ENCODE measurements at places on chromosomes 11 and 22.
A peak's percentile ranks its signal among the peaks of the same experiment; 100 is the strongest.

DNA sequence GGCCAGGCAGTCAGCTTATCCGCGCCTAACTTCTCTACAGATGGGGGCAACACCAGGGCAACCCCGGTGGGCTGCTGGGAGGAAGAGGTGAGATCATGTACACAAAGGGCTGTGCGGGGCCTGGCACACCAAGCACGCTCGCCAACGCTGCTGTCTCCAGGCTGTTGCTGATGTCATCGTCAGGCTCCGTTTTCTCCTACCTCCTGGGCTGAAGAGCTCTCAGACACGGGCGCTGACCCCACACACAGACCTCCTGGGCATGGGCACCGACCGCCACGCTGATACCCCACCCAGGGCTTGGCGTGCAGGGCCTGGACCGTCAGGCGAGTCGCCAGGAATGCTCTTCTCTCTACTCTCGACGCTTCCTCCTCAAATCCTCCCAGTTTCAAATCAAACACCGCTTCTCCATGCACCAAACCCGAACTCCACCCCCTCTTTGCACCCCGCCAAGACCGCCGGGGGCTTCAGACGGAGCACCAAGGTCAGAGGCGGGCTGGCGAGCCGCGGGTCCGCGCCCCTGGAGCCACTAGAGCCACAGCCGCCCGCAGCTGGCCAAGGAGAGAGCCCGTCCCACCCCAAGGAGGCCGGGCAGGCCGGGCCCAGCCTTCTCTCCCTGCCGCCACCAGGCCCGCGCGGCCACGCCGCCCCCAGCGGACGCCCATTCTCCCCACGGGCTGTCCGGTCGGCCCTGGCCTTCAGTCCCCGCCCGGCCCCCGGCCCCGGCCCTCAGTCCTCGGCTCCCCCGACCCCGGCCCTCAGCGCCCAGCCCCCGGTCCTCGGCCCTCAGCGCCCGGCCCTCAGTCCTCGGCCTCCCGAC lies 772 bp downstream of the SBF1 start:
- peak; percentile 49 for DNase-seq
- peak overlapping the region; percentile 85 for H3K4me3 ChIP-seq
- H3K4me1 ChIP-seq, result peaks cover 59% of the 10 kb centered on the region
- H3K27ac ChIP-seq, result peak overlapping the region; percentile 86
- no peaks in the 10 kb centered on the region for H3K36me3 ChIP-seq
- H3K27me3 ChIP-seq, result no peaks in the 10 kb centered on the region

- H3K36me3 ChIP-seq, result no peaks in the 10 kb centered on the region
- no peak overlapping the region for H3K27ac ChIP-seq
- peaks cover 3% of the 10 kb centered on the region for H3K27me3 ChIP-seq
- no peak overlapping the region for H3K4me3 ChIP-seq
- DNase-seq, result no peak
- H3K4me1 ChIP-seq, result no peaks in the 10 kb centered on the region
These were observed 90.5 kb upstream of the XKR3 start for GRCh38 chr22:16915701-16916100.

DNA sequence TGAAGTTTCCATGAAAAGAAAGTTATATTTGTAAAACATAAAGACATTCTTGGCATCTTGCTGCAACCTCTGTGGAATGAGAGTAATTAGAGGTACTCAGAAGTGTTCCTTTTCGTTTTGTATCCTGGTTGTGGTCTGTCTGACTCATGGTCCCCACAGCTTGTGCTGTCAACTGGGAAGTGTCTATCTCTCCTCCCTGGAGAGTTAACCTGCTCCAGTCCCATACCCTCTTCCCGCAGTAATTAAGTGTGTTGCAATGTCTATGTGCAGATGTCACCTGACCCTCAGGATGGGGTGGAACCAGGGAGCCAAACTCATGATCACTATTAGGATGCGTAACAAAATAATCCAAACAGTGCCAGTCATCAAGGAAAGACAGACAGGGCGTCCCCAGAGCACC lies 23.0 kb upstream of the ZDHHC13 start:
- H3K4me3 ChIP-seq, result no peak overlapping the region
- no peaks in the 10 kb centered on the region for H3K4me1 ChIP-seq
- no peak for DNase-seq
- H3K36me3 ChIP-seq, result no peaks in the 10 kb centered on the region
- H3K27ac ChIP-seq, result no peak overlapping the region
- H3K27me3 ChIP-seq, result peaks cover 6% of the 10 kb centered on the region

GRCh38 chr11:107770551-107770951 lies 58.7 kb upstream of the SLN start:
- no peak for DNase-seq
- H3K4me1 ChIP-seq, result no peaks in the 10 kb centered on the region
- no peak overlapping the region for H3K27ac ChIP-seq
- peaks cover 5% of the 10 kb centered on the region for H3K27me3 ChIP-seq

GRCh38 chr11:59193587-59194130 lies 19.1 kb downstream of the MPEG1 start:
- no peaks in the 10 kb centered on the region for H3K4me1 ChIP-seq
- H3K27ac ChIP-seq, result no peak overlapping the region
- H3K36me3 ChIP-seq, result no peaks in the 10 kb centered on the region
- H3K4me3 ChIP-seq, result no peak overlapping the region
- no peak for DNase-seq
- H3K27me3 ChIP-seq, result no peaks in the 10 kb centered on the region

DNA sequence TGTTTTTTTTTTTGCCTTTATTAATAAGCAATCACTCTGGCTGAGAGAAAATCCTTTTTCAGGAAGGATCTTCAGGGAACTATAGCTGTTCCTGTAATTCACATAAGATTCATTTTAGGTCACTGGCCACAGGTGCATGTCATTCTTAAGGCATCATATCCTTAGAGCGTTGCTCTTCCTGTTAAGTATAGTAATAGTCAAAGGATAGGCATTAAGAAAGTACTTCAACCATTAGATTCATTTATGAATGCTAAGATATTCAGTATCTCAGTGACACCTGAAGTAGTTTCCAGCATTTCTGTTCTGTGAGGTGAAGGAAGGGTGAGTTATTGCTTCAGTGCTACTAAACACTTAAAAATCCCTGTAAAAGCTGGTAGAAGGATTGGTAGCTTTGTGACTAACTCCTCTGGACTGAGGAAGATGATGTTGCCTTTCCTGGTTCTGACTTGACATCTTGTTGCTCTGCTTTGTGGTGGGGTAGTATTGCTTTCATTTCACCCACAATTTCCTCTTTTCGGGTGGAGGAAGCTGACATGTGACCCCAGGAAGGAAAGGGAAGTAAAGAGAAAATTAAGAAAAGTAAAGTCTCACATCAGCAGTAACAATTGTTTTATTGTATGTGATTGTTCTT lies 34.7 kb downstream of the RNF169 start:
- DNase-seq, result peak; percentile 48
- H3K27ac ChIP-seq, result peak overlapping the region; percentile 71
- peak overlapping the region; percentile 69 for H3K4me3 ChIP-seq
- H3K4me1 ChIP-seq, result peaks cover 49% of the 10 kb centered on the region
- H3K27me3 ChIP-seq, result no peaks in the 10 kb centered on the region

DNA sequence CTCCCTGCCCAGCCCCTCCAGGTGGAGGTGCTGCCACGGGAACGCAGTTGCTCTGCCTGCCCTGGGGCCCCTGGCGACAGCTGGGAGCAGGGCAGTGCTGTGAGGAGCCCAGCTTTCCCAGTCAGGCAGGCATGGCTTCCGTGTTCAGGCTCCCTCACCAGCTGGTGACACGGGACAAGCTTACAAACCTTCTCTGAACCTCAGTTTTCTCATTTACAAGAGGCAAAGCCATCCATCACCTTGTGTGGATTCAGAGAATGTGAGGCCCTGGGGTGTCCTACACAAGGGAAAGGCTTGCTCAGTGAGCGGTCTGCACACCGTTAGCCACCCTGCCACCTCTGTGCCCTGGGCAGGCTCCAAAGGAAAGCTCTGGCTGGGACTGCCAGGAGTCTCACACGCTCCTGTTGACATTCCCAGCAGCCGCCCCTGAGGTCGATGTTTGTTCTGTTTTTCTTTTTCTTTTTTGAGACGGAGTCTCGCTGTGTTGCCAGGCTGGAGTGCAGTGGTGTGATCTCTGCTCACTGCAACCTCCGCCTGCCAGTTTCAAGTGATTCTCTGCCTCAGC lies 23.5 kb downstream of the SUN2 start:
- H3K27ac ChIP-seq, result no peak overlapping the region
- no peak overlapping the region for H3K4me3 ChIP-seq
- peaks cover 71% of the 10 kb centered on the region for H3K36me3 ChIP-seq
- no peaks in the 10 kb centered on the region for H3K27me3 ChIP-seq
- no peak for DNase-seq

- H3K4me1 ChIP-seq, result no peaks in the 10 kb centered on the region
- H3K27me3 ChIP-seq, result no peaks in the 10 kb centered on the region
- H3K4me3 ChIP-seq, result no peak overlapping the region
- no peak for DNase-seq
- H3K36me3 ChIP-seq, result no peaks in the 10 kb centered on the region
These were observed 23.4 kb upstream of the ARHGAP20 start for GRCh38 chr11:110735455-110736170.

- H3K27me3 ChIP-seq, result no peaks in the 10 kb centered on the region
- no peak overlapping the region for H3K4me3 ChIP-seq
- no peaks in the 10 kb centered on the region for H3K4me1 ChIP-seq
- no peak overlapping the region for H3K27ac ChIP-seq
These were observed 79.5 kb downstream of the ST3GAL4 start for GRCh38 chr11:126434950-126435335.

- no peaks in the 10 kb centered on the region for H3K4me1 ChIP-seq
- H3K27ac ChIP-seq, result no peak overlapping the region
- no peak overlapping the region for H3K4me3 ChIP-seq
- no peaks in the 10 kb centered on the region for H3K36me3 ChIP-seq
- DNase-seq, result no peak
These were observed 1.7 kb upstream of the KRTAP5-7 start for GRCh38 chr11:71525188-71525937.

- H3K4me1 ChIP-seq, result no peaks in the 10 kb centered on the region
- no peaks in the 10 kb centered on the region for H3K36me3 ChIP-seq
- no peak overlapping the region for H3K4me3 ChIP-seq
- no peak for DNase-seq
These were observed 166.2 kb downstream of the PGR start for GRCh38 chr11:100963375-100963774.

GRCh38 chr22:27518531-27519340 lies 282.8 kb downstream of the MN1 start:
- no peaks in the 10 kb centered on the region for H3K36me3 ChIP-seq
- H3K27ac ChIP-seq, result no peak overlapping the region
- H3K4me1 ChIP-seq, result no peaks in the 10 kb centered on the region
- H3K4me3 ChIP-seq, result no peak overlapping the region

DNA sequence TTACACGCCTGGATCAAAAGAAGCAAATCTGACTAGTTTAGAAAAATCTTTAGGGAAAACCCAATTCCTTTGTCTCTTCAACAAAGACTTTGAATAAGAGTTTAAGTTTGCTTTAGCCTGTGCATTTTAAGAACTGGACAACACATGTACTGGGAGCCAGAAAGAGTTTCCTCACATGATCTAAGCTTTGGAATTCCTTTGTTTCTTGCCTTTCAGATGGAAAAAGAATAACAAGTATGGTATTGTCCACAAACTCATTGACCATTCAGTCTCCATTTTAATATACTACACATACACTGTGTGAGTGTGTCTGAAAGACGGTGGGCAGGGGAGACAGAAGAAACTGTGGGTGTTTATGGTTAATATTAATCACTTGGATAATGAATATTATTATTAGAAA lies 205.6 kb downstream of the MAML2 start:
- no peaks in the 10 kb centered on the region for H3K36me3 ChIP-seq
- H3K4me3 ChIP-seq, result no peak overlapping the region

DNA sequence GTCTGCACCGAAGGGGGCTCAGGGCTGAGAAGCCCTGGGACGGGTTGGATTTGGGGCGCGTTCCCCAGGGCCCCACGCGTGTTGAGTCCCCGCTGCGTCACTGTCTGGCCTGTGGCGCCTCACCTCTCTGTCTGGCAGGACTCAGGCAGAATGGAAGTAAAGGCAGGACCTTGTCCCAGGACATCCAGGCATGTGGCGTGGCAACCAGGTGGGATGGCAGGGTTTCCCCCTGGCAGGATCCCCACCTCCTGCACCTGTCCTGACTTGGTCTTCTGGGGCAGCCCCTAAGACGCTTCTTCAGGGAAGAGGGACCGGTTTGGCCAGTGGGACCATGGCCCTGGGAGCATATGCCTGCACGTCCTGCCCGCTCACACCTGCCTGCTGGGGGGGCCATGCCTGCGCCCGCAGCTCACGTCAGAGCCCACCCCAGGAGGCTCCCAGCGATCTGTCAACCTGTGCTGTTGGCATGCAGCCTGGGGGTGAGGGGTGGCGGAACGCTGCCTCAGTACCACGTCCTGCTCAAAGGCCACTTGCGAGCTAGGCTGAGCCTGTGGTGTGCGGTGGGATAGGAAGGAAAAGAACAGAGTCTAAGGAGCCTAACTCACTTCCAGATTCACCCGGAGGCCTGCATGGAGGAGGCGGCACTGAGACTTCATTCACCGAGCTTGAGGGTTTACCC lies 72.7 kb downstream of the KCNQ1 start:
- H3K27me3 ChIP-seq, result no peaks in the 10 kb centered on the region
- no peak overlapping the region for H3K27ac ChIP-seq
- no peaks in the 10 kb centered on the region for H3K36me3 ChIP-seq
- DNase-seq, result no peak
- no peaks in the 10 kb centered on the region for H3K4me1 ChIP-seq

DNA sequence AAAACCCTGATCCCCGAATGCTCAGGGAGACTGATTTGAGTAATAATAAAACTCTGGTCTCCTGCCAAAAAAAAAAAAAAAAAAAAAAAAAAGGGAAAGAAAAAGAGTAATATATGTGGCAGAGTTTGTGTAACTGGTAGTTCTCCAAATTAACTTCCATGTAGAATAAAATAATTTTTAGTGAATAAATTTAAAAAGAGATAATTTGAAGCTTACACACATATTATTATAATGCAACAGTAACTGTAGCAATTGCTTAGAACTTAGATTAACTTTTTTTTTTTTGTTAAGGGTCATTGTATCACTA lies 11.0 kb upstream of the MRPL17 start:
- H3K4me3 ChIP-seq, result no peak overlapping the region
- peaks cover 22% of the 10 kb centered on the region for H3K4me1 ChIP-seq
- H3K36me3 ChIP-seq, result peaks cover 4% of the 10 kb centered on the region
- no peaks in the 10 kb centered on the region for H3K27me3 ChIP-seq

DNA sequence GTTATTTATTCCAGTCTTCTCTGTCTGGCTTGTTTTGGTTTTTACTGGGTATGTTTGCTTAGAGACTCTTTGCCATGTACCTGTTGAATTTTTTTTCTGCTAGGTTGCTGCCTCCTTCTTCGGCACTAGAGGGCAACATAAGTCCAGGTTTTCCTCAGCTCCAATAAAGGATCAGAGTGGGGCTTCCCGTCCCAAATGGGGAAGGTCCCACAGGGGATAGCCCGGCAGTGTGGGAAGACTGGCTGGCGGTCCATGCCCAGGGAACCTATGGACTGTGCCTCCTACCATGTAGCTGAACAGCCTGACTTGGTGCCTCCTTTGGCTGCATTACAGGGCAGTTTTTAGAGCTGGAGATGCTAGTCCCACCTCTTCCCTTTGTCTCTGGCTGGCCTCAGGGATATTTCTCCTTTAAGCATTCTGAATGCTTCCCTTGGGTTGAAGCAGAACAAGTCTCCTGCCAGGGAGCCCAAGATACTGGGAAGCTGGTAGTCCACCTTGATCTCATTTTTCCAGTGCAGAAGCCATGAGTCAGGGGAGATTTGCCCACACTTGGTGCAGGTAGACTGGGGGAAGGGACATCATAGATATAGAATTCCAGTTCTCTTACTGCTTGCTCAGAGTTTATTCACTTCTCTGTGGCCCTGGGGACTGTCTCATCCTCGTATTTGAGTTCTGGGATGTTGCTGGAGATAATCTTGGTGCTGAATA lies 60.2 kb downstream of the BRD1 start:
- H3K27me3 ChIP-seq, result no peaks in the 10 kb centered on the region
- H3K27ac ChIP-seq, result no peak overlapping the region
- DNase-seq, result no peak
- H3K4me1 ChIP-seq, result no peaks in the 10 kb centered on the region

All from CD4-positive, CD25-positive, alpha-beta regulatory T cell (primary cell).